ENCODE measurements at places on chromosomes 7 and 10. TPM values are rescaled to one million over a fixed set of nuclear protein-coding genes. Genes with fewer than 3 reads are reported as not detected.

GDF2 gene
- total RNA-seq: not detected

MIOS gene
- total RNA-seq: 43.5 TPM

ARHGEF5 gene
- total RNA-seq: 54.7 TPM

SEMA3E gene
- total RNA-seq: 0.51 TPM

HTRA1 gene
- 157 TPM for total RNA-seq

ANKRD26 gene
- 6.5 TPM for total RNA-seq

GNG11 gene
- total RNA-seq: 3.9 TPM

CCDC201 gene
- not detected for total RNA-seq

PLEKHA8 gene
- total RNA-seq: 16.2 TPM

CCDC136 gene
- 3.5 TPM for total RNA-seq

NPY4R2 gene
- not detected for total RNA-seq

HOXA9 gene
- 6.9 TPM for total RNA-seq

SHTN1 gene
- total RNA-seq: 39.2 TPM

H2BK1 gene
- not detected for total RNA-seq

RRP12 gene
- total RNA-seq: 66.1 TPM

PRKG1 gene
- 0.09 TPM for total RNA-seq

XRCC2 gene
- 5.2 TPM for total RNA-seq

CYP26C1 gene
- 0.14 TPM for total RNA-seq

HNRNPF gene
- 198 TPM for total RNA-seq

CLDN3 gene
- not detected for total RNA-seq

SPDYE2 gene
- 0.22 TPM for total RNA-seq

NYAP1 gene
- not detected for total RNA-seq

ADCY1 gene
- total RNA-seq: 0.61 TPM

AS3MT gene
- 0.25 TPM for total RNA-seq

NKX1-2 gene
- 0.35 TPM for total RNA-seq

KLF14 gene
- total RNA-seq: not detected

UNCX gene
- not detected for total RNA-seq

ASZ1 gene
- not detected for total RNA-seq

MYH16 gene
- not detected for total RNA-seq

LIPN gene
- not detected for total RNA-seq

MBLAC1 gene
- 3.2 TPM for total RNA-seq

HOXA3 gene
- 8.2 TPM for total RNA-seq

PLEKHS1 gene
- total RNA-seq: not detected

CPA5 gene
- 0.42 TPM for total RNA-seq

CDHR3 gene
- 0.19 TPM for total RNA-seq

MALSU1 gene
- total RNA-seq: 78.3 TPM

HPSE2 gene
- not detected for total RNA-seq
